ENCODE measurements at places on chromosomes 5 and 9. TPM values are rescaled to one million over a fixed set of nuclear protein-coding genes. Genes with fewer than 3 reads are reported as not detected.

Gene ZFP37
- polyA plus RNA-seq = 4.9 TPM

Gene SPAG8
- polyA plus RNA-seq = not detected

Gene HARS1
- 46.8 TPM for polyA plus RNA-seq

DNA sequence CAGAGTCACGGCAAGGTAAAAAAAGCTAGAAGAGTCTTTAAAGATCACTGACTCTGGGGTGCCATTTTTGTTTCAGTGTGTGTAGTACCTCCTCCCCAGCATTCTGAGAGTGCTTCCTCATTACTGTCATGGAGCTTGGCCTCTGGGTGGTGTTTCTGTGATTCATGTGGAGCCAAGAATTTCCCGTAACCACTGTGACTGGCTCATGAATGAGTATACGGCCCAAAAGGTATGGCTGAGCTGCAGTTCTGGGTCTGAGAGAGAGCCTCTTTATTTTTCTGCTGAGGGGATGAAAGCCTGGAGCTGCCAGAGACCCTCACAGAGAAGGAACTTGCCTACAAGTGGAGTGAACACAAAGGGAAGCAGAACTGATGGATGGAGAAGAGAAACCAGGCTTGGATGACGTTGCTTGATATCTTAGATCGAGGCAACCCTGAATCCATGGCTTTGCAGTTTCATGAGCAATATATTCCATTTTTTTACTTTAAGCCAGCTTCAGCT is 85.6 kb downstream of the PTTG1 start:
- no peak for DNase-seq

GRCh38 chr5:35838370-35839042 is 18.2 kb upstream of the IL7R start:
- no peak for DNase-seq

GRCh38 chr5:97071101-97071500 is 71.3 kb downstream of the LIX1 start:
- peak; percentile 55 for DNase-seq

DNA sequence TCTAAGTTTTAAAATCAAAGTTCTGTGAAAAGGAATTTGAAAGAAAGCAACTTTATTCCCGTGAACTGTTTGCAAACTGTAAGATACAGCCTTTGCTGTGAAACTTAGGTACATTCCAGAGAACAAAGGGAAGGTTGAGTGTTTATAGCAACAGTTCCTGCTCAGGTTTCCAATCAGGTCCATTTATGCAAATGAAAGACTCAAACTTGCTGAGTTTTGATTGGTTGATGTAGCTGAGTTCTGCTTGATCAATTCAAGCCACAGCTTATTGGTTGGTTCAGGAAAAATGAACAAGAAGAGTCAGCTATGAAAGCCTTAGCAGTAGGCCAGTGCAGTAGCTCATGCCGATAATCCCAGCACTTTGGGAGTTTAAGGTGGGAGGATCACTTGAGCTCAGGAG is 37.9 kb downstream of the SLC27A6 start:
- DNase-seq = no peak

All from muscle of arm (tissue), 14 donors.